Stimulated activated CD8-positive, alpha-beta memory T cell treated with anti-CD3 and anti-CD28 coated beads, Interleukin-15, amount 100 ng/mL, for 48 hours (primary cell): ENCODE measurements at places on chromosomes 3 and 15.

DNA sequence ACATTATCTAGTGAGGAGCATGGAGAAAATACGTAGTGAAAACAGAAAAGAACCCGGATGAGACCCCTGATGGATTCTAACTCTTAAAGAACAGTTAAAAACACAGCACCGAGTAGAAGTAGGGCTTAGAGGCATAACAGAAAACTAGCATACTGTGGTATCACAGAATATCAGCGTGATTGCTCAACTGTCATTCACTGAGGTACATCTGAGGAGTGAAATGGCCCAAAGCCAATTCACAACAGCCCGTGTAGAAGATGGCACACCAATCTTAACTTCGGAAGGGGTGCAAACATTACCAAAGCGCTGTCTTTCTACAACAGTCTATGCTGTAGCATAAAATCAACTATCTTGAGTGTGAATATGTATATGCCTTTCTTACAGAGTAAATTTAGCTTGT lies 1.8 kb downstream of the CLASP2 start:
- DNase-seq: no peak

DNA sequence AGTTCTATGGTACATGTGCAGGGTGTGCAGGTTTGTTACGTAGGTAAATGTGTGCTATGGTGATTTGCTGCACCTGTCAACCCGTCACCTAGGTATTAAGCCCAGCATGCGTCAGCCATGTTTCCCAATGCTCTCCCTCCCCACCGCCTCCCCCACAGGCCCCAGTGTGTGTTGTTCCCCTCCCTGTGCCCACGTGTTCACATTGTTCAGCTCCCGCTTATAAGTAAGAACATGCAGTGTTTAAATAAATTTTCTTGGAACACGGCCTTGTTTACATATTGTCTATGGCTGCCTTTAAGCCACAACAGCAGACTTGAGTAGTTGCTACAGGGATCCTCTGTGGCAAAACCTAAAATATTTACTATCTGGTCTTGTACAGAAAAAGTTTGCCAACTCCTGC lies 41.3 kb upstream of the CORO2B start:
- DNase-seq: no peak

DNA sequence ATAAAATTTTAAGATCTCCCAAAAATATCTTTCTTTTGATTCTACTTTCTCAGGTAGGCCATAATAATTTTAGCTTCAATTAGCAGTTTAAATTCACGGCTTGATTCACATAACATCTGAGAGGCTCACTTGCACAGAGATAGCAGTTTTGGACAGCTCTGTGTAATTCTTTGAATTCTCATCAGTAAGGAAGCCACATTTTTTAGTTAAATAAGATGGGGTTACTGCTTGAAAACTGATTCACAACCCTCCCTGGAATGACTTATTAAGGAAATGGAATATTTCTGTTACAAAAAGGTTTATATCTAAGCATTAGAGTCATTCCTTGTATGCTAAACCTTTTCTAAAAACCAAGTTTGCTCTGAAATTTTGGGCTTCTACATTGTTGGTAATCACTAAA lies 212.7 kb downstream of the ALCAM start:
- no peak for DNase-seq

DNA sequence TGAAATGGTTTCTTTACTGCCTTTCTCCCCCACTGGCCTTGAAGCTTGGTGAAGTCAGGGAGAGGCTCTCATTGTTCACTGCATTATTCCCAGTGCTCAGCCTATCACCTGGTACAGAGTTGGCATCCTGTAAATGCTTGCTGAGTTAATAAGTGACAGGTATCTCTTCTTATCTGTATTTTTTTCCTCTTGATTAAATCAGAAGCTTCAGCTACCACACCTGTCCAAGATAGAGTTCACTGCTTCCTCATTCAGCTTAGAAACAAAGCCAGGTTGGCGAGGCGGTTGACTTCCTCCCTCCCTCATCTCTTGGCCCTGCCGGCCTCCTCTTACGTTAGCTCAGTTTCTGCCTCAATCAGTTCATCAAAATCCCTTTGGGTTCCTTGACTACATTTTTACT lies 142.8 kb downstream of the LIPC start:
- DNase-seq: no peak

DNA sequence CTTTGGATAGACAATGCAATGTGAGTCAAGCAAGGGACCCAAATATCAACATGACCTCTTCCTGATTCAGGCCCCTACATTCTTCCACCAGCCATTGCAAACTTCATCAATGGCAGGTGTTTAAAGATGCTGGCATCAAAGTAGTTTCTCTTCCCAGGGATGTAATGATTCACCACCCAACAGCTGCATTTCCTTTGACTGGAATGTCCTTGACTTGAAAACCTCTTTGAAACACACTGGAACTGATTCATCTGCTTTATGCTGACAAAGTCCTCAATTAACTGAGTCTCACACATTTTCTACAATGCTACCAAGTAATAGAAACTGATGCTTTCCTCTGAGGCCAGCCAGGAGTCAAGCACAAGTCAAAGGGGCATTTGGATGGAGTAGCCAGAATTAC lies 385.5 kb downstream of the GBE1 start:
- DNase-seq: no peak

- no peak for DNase-seq
Measured at GRCh38 chr15:68798346-68799094, 22.2 kb downstream of the ANP32A start.

DNA sequence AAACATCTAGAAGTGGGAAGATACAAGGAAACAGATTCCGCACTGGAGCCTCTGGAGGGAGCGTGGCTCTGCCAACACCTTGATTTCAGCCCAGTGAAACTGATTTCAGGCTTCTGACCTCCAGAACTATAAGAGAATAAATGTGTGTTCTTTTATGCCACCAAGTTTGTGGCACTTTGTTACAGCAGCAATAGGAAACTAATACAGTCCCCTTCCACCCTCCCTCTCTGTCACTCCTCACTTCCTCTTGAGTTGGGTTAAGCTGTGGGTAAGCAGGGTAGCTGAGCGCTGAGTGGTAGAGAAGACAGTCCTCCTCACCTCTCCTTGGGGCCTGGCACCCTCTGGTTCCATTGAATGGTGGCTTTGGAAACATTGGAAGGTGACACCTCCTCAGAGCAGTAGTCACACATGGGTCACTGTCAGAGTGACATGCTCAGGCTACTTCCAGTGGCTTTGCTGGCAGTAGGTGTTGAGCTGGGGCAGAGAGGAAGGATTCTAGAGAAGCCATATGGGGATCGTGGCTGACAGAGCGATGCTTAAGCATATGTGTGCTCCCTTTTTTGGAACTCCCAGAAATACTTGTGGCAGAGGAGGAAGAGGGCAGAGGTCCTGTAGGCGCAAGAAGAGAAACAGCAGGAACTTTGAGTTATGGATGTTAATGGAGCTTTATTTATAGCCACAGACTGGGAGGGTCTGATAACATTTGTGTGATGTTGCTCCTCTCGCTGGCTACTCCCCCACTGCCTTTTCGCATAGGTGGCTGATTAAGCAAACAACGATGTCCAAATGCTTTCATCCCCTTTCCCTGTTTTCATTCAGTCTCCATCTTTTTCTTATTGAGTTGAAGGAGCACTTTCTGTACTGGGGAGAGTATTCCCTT lies 14.8 kb upstream of the HCN4 start:
- no peak for DNase-seq

DNA sequence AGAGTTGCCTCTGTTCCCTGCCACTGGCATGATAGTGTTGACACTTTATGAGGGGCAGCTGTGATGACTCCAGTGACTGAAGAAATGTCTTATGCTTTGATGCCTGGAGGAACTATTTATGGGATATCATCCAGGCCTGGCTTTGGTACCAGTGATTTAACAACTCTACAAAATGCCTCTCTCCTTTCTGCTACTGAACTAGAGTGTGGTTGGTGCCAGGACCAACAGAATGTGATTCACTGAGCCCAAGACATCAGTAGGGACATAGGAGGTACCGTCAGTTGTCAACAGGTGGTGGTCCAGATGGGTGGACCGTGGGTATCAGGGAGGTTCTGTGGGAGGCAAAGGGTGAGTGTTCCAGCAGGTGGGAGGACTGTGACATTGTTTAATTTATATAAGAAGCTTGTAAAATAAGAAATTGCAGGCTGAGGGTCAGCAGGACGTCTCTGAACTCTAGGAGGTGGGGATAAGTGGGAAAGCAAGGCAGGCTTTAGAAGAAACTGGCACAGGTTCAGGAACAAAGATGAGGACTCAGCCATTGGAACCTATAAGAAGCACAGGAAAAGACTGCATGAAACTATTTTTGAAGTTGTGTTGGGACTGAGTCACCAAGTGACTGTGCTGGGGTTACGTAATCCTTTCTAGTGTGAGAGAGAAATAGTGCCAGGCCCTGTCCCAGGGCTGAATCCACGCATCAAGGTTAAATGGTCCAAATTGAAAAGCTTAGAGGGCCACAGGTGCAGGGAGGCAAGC lies 28.5 kb upstream of the SLC7A14 start:
- no peak for DNase-seq

GRCh38 chr3:172315401-172316091 lies 132.7 kb downstream of the GHSR start:
- DNase-seq: no peak

DNA sequence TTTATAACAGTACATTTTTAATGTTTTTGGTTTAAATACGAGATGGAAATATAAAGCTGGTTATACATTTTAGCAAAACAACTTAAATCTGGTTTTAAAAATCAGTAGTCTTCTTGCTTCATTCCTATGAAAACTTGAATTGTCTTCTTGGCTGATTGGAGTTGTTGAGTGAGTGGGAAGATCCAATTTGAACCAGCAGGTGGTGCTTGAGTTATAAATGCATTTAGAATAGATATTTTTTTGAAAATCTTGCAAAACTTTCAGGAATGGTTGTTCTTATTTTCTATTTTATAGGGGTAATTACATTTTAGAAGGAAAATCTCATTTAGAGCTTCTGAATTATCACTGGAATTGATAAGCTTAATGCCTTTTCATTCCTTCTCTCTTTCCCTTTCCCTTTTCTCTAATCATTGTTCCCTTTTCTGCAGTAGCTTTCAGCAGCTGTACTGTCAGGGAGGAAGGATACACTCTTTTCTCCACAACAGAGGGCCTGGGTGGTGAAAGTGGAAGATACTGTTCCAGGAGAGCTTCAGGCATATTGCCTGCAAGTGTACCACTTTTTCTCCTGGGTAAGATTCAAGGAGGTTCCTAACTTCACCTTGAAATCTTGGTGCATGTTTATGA lies 335.6 kb downstream of the NLGN1 start:
- no peak for DNase-seq

DNA sequence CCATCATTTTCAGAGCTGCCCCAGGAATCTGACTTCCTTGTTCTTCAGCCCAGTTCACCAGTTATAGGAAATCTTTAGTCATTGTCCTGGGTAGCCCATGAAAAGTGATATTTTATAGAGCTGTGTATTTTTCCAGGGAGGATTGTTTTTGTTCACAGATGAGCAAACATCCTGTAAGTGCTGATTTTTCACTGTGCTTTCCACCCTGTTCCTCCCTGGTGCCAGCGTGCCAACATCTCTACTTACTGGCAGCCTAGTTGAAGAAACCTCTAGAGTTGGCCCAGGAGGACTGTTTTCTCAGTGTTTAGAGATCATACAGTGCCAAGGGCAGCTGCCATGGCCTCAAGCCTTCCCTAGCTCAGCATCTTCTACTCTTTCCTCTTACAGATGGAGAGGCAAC lies 41.3 kb downstream of the ST6GAL1 start:
- DNase-seq: no peak

DNA sequence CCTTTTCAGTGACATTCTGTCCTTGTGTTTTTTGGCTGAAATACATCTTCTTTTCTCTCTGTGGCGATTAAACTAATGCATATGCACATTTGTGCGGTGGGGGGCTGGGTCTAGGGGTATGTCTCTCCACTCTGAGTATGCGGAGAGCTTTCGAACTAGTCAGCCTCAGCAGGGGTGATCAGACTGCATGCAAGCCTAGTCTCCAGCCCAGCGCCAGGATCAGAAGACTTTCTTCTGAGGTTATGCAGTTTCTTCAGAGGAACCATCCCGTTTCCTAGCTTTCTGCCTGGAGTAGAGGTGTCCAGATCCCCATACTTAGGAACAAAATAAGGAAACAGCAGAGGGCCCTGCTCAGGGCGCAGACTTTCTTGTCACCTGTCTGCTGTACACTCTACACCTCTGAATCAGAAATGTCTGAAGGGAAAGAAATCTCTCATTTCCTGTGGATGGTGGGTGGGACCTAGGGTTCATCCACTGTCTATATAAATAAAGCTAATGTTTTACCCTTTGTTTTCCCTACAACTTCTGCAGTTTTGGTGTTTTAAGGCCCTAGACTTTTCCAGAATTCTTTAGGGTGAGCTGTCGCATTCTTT lies 230.4 kb downstream of the ABHD5 start:
- no peak for DNase-seq

GRCh38 chr15:51155891-51156290 lies 61.2 kb upstream of the TNFAIP8L3 start:
- no peak for DNase-seq

- no peak for DNase-seq
Measured at GRCh38 chr3:155352900-155353490, 59.5 kb upstream of the STRIT1 start.

- DNase-seq: no peak
Measured at GRCh38 chr3:50792568-50792967, 117.8 kb downstream of the DOCK3 start.

- no peak for DNase-seq
Measured at GRCh38 chr3:42742259-42742658, 30.8 kb downstream of the CCDC13 start.

DNA sequence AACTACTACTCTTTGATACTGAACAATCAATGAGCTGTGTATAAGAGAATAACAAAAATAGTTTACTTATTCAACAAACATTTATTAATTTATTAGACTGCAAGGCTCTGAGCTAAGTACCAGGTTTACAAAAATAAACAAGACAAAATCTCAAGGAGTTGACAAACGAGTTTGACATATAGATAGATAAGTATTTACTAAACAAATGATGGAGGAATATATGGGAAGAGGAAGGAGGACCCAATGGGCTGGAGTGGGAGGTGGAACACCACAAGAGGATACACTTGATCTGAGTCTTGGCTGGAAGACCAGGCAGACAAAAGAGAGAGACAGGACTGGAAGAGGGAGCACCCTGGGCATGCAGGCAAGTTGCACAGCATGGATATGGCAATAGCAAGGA lies 47.5 kb upstream of the FSIP1 start:
- DNase-seq: no peak

DNA sequence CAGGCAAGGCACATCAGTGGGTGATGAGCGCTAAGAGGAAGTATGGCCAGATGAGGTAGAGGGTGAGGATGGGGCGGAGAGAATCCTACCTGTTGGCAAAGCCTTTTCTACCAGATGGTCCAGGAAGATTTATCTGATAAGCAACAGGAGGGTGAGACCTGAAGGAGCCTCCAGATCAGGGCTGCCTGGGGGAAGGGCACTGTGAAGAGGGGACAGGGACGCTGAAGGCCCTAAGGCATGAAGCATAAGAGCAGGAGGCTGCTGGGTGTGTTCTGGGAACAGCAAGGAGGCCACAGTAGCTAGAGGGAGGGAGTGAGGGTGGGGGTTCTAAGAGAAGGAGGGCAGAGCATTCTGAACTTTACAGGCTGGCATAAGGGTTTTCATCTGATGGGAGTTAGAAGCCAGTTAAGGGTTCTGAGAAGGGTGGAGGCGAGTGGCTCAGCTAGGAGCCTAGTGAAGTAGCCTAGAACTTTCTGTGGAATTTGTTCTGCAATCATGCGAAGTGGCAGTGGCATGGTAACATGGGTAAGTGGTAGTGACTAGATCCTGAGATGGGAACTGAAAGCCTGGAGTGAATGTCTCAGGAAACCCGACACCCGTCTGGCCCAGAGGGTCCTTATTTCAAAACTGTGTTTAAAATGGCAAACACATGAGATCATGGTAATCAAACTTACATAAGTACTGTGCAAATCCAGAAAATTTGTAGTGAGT lies 29.9 kb downstream of the CGNL1 start:
- no peak for DNase-seq

- DNase-seq: no peak
Measured at GRCh38 chr3:21256932-21257331, 494.1 kb downstream of the ZNF385D start.
